ENCODE measurements at places on chromosomes 12 and 14.

DNA sequence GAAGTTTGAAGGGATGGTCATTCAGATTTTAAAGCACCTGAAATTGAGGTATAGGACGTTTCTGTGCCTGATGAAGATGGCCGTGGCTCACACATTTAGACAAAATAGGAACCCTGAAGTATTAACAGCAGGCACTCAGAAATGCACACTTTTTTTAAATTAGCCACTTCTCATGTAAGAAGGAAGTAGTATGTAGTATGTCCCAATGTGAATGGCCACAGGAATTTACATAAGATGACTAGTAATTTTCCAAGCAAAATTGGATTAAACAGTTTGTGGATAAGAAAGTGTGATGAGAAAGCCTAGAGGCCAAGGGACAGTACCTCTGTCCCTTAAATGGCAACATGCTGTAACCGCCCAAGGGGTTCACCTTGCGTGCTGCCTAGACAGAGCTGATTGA, 1.8 kb upstream of the MIS18BP1 start:
- no peak for DNase-seq

GRCh38 chr14:50970886-50971781, 26.9 kb upstream of the PYGL start:
- no peak for DNase-seq

DNA sequence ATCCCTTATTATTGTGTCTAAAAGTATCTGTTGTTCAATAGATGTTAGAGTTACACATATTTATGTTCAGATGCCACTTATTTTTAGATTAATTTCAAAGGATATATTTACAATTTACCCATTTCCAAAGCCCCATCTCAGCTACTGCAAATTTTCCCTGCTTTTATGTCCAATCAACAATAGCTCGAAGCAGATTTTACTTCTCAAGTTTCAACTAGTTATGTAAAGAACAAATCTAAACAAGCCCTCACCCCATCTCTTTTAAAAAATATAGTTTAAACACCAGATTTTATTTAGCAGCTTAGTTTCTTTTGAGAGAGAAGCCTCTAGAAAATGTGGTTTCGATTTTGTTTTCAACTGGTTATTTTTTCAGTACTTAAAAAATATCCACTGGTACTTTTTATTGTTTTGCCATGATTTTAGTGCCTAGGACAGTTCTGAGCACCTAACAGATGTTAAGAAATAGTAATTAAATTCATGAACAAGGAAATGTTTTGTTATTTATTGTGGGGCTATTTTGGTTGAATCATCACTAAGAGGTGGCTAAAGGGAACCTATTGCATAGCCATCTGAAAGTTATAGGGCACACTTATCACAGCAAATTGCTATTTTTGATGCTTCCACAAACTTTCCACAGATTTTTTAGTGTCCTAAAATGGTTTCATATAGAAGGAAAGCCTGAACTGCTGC, 96.2 kb upstream of the BMP4 start:
- DNase-seq: no peak

DNA sequence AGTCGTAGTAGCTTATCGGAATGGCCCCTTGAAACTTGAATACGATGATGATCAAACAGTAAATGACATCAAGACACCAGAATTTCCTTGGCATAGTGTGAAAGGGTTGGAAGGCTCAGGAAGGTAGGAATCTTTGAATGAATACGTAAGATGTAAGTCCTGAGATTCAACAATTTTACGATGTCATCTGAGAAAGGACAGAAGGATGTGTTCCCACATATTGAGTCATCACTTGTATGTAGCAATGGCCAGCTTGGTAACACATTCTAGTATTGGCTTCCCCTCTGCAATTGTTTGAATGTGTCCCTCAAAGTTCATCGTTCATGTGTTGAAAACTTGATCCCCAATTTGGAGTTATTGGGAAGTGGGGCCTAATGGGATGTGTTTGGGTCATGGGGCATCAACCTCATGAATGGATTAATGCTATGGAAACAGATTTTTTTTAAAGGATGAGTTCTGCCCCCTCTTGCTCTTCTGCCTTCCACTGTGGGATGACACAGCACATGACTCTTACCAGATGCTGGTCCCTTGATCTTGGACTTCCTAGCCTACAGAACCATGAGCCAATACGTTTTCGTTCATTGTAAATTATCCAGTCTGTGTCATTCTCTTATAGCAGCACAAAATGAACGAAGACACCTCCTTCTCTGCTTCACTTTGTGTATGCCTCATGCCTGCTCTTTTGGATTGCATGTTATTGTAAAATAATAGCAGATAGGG, 284.6 kb downstream of the BCAT1 start:
- no peak for DNase-seq

DNA sequence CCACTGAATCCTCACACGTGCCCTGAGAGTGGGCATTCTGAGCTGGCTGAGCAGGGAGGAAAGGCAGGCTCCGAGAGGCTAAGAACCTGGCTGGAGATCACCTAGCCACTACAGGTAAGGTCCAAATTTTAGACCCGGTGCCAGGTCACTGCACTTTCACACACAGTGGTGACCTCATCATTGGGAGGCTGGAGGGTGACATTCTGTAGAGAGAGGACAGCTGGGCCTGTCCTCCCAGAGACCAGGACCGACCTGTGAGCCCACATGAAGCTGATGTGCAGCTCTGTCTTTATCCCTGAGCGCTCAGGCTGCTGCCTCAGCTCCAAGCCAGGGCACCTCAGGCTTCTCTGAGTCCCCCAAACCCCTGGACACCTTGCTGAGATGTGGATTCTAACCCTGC, 4.1 kb downstream of the TTC7B start:
- DNase-seq: no peak

DNA sequence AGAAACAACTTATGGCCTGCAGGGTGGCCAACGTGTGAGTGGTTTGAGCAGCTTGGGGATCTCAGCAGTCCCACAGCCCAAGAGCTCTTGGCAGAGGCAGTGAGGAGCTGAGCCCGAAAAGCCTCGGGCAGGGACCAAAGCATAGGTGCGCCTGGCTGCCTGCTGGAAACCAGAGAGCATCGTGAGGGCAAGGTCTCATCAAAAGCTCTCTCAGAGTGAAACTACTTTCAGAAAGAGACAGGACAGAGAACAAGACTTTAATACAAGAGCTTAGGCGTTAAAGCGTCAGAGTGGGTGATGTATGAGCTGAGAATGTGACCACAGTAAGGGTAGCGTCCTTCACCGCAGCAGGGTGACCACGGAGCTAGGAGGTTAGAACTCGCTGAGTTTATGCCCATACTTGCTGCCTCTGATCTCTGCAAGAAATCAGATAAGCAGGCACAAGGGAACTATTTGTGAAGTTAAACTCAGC, 30.8 kb downstream of the LGMN start:
- peak; percentile 34 for DNase-seq

DNA sequence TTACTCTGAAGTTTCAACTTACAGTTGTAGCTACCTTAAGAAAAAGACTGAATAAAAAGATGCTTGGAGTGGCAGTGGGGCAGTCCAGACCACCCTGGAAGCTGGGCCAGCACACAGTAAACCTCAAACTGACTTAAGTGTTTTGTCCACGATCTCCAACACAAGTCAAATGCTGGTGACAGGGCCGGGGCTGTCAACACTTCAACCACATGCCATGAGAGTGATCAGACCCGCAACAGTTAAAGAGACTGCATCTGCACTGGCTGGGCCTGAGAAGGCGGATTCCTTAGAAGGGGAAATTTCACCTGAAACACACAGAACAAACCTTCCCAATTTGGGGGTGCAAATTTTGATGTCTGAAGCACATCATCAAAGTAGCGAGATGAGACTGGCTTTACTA, 223.5 kb upstream of the CAND1 start:
- DNase-seq: no peak

DNA sequence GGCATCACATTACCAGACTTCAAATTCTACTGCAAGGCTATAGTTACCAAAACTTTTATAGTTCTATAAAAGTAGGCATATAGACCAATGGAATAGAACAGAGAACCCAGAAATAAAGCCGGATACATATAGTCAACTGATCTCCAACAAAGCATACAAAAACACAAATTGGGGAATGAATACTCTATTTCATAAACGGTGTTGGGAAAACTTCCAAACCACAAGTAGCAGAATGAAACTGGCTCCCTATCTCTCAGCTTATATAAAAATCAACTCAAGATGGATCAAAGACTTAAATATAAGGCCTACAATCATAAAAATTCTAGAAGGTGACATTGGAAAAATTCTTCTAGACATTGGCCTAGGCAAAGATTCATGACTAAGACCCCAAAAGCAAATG, 187.9 kb upstream of the PLXNC1 start:
- DNase-seq: no peak

- no peak for DNase-seq
Observed at GRCh38 chr12:97903356-97903755, 440.8 kb downstream of the RMST start.

DNA sequence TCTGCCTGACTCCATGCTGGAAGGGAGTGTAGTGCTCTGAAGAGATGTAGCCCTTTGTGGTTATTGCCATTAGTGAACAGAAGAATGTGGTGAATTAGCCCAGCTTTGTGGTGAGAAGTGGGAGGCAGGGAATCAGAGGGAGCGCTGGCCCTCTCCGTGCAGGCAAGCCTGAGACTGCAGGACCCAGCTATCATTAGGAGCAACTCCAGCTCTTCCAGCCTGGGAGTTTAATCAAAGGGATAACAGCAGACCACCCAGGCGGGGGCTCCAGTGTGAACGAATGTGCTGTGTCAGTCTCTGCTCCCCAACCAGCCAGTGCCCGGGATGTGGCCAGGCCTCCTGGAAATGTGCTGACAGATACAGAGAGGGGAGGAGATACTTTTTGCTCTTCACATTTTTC, 142.7 kb downstream of the TTLL5 start:
- DNase-seq: no peak

DNA sequence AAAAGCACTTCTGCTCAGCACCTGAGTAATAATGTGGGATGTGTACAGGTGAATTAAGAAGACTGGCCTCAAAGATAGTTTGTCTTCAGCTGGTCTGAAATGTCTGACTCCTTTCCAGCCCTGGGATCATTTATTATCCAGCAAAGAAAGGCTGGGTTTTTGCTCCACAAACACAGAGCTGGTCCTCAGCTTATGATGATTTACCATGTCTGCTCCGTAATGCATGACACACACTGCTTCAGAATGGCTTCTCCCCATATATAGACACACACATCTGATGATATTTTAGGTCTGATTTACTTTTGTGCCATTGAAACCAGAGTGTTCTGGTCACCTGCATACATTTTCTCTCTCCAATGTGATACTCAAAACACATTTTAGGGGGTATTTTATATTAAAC, 225.0 kb downstream of the SLC25A21 start:
- DNase-seq: no peak

DNA sequence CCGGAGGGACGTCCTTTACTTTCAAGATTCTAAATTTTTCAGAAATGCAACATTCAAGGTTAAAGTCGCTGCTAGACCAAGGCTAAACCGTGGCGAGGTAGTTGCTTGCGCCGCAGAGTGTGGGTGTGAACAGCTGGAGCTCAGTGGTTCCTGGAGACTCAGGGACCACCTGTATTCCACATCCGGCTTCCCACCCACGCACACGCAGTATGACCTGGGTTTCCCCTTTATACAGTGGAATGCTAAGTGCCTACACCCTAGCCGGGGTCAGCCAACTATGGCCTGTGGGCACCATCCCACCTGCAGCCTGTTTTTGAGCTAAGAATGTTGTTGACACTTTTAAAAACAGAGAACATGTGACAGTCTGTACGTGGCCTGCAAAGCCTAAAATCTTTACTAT, 42.9 kb upstream of the TESC start:
- no peak for DNase-seq

DNA sequence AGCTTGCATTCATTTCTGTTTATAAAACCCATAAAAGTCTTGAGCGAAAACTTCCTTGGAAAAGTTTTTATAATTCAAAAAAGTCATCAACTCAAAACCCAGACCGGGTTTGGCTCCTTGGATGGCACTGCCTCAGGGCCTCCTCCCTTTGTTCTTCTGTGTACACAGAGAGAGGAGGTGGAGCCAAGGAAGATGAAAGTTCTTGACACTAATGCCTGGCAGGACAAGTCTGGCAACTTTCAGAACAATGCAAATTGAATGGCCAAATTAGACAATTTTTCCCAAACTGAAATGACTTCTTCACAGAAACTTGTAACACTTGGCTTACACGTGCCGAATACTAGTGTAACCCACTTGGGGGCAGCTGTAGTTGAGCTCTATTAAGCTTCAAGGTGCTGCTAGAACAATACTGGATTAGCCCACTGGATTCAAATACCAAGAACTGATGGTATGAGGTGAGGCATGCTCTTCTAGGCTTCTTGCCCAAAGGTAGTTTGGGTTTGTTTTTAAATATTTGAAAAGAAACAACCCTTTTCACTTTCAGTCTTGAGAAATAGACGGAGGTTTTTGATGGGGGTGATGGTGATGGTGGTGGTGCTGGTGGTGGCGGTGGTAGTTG, 86.6 kb upstream of the FRMD6 start:
- no peak for DNase-seq

- DNase-seq: no peak
Observed at GRCh38 chr12:76033081-76034011, 1.8 kb upstream of the PHLDA1 start.

DNA sequence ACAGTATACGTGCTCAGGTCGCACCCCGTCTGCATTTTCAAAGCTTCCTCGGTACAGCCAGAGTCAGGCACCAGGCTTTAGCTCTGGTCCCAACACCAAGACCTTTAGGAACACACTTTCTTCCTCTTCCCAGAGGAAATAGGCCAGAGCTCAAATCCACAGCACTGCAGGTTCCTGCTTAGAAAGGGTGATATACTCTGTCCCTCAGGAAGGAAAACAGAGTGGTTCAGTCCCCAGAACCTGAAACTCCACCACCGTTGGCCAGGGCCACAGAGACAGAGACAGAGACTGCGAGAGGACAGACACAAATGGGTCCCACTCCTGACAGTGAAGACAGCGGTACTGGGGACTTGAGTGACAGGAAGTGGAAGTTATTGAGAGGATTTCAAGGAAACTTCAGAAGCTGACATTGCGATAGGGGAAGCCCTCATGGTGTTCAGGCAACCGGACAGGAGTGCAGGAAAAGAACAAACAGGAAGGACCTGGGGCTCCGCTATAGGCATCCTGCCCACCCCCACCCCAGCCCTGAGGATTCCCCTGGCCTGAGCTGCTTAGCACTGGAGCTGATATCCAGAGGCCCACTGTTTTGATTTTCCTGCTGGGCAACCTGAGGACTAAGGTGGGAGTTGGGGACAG, 5.5 kb upstream of the KRT8 start:
- DNase-seq: no peak

GRCh38 chr14:91963465-91963864, 16.0 kb upstream of the FBLN5 start:
- no peak for DNase-seq

GRCh38 chr12:16121953-16122352, 155.5 kb downstream of the SLC15A5 start:
- DNase-seq: no peak

- no peak for DNase-seq
Observed at GRCh38 chr14:106547735-106548434, 1021.5 kb downstream of the TMEM121 start.

GRCh38 chr12:55659486-55660385, 23.0 kb downstream of the OR10P1 start:
- DNase-seq: no peak

DNA sequence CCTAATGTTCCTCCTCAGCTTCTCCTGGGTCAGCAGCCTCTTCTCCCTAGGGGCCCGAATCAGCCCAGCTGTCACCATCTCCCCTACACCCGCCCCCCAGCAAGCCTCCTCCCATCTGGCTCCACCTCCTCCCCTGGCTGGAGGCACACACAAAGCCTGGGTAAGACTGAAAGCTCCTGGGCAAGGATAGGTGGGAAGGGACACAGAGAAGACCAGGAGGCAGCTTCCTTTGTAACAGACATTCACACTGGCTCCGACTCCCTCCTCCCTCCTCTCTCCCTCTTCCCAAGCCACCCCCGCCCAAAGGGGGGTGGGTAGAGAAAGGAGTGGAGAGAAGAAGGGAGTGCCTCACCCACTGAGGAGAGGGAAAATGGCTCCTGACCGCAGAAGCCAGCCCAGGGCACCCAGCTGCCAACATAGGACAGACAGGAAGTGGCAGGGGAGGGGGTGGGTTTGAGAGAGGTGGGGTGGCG, 4.0 kb downstream of the CHD4 start:
- peak; percentile 63 for DNase-seq

All from activated CD4-positive, alpha-beta memory T cell treated with anti-CD3 and anti-CD28 coated beads, Interleukin-2, amount 10 ng/mL, durations not matched to agents 7 days and 5 days (primary cell).